H9 (cell line): ENCODE measurements at places on chromosomes 6 and 20.
A peak's percentile ranks its signal among the peaks of the same experiment; 100 is the strongest.

- H3K36me3 ChIP-seq = no peaks in the 10 kb centered on the region; the same call in 2 of the 3 replicates
- DNase-seq = peak; percentile 41
- H3K27me3 ChIP-seq = peaks cover 41% of the 10 kb centered on the region
- H3K27ac ChIP-seq = no peak overlapping the region
These were observed 1.7 kb upstream of the TFAP2C start for GRCh38 chr20:56627122-56628014.

DNA sequence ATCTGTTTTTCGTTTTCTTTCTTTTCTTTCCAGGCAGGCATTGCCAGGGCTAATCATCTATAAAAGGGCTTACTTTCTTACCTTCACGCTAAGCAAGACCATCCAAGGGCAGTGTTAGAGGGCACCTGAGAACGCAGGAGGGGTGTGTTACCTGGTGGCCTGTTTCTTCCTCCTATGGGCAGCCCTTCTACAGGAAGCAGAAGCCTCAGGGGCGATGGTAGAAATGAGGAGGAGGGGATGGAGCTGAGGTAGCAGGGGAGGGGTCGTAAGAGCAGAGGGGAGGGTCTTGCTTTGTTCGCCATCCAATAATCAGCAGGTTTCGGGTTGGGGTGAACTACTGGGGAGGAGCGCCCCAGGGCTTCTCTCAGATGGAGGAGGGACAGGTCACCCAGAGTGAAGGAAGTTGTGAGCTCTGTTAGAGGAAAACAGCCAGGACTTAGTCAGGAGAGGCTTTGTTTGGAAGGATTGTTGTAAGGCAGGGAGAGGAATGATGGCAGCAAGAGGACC is 1.5 kb upstream of the CCR6 start:
- DNase-seq = no peak
- H3K36me3 ChIP-seq = peaks cover 5% of the 10 kb centered on the region
- no peaks in the 10 kb centered on the region for H3K4me1 ChIP-seq
- no peak overlapping the region for H3K4me3 ChIP-seq
- H3K27me3 ChIP-seq = no peaks in the 10 kb centered on the region

DNA sequence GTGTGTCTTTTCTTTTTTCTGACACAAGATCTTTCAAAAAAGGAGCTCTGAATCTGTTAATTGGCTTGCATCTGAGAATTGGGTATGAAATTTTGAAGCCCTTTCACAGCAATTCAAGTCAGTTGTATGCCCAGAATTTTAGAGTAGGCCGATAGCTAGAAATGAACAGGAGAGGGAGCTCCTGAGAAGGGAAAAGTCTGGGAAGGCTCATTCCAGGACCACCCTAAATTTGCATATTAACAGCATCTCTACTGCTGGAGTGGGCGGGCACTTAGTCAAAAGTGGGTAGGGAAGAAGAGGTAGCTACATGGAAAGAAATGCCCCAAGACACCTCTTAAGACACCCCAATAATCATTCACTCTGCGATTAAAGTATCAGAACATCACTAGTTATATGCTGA is 928.3 kb downstream of the TBC1D32 start:
- no peak overlapping the region for H3K4me3 ChIP-seq
- no peaks in the 10 kb centered on the region for H3K36me3 ChIP-seq
- no peaks in the 10 kb centered on the region for H3K4me1 ChIP-seq
- no peak overlapping the region for H3K27ac ChIP-seq

GRCh38 chr6:4125933-4126864 is 9.2 kb downstream of the ECI2 start:
- no peak overlapping the region for H3K27ac ChIP-seq
- H3K4me3 ChIP-seq = no peak overlapping the region
- H3K36me3 ChIP-seq = peaks cover 73% of the 10 kb centered on the region
- DNase-seq = no peak
- no peaks in the 10 kb centered on the region for H3K27me3 ChIP-seq

DNA sequence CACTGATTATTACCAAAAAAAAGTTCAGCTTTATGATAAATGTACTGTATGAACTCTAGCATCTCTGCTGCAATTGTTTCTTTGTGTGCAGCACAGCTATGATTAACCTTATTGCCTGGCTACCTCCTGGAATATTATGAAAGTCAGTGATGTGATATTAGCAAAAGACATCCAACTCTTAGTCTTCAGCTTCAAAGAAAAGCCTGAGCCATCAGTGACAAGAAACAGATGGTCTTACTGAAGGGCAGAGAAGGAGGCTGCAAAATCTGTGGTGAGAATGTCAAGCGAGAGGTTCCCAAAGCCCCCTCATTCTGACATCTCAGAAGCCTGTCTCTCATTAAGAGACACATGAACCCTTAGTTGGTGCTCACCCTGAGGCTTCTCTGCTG is 89.4 kb upstream of the TNFAIP3 start:
- no peak overlapping the region for H3K27ac ChIP-seq
- no peaks in the 10 kb centered on the region for H3K4me1 ChIP-seq
- no peaks in the 10 kb centered on the region for H3K36me3 ChIP-seq
- H3K27me3 ChIP-seq = no peaks in the 10 kb centered on the region
- no peak overlapping the region for H3K4me3 ChIP-seq

DNA sequence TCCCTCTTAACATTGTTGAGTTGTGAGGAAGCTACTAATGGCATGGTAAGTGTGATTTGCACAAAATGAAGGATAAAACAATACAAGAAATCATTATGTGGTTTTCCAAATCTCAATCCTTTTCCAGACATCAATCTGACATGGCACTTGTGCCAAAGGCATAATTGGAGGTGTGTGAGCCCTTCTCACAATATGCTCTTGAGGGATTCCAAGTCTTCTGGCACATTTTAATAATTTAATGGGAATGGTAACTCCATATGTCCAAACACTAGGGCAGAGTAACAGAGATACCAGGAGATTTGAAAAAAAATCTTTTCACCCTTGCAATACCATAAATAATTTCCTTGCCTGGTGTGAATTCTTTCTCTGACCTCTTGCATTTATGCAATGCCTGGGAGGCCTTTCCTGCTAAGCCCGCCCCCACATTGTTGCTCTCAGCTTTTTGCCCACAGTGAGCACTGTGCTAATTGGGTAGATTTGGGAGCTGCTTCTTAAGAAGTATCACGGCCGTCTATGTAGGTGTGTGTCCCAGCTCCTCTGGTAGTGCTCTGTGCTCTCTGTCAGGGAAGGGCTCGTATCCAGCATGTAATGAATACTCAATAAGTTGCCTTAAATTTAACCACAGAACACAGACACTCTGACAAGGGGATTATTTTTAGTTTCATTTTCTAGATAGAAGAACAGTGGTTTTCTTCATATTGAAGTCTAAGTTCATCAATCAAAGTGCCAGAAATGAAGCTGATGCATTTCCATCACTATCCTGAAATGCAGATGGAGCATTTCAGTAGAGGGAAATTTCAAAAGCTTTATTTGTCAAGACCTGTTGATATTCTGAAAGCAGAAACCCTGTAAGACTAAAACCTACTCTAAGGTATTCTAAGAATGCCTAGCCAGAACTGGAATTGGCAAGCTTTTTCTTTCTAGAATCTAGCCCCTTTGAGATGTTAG is 54.4 kb upstream of the CEP85L start:
- DNase-seq = peak; percentile 64
- H3K36me3 ChIP-seq = no peaks in the 10 kb centered on the region
- peak overlapping the region; percentile 67 for H3K27ac ChIP-seq
- H3K27me3 ChIP-seq = no peaks in the 10 kb centered on the region
- peak overlapping the region; percentile 47; the same call in 2 of the 3 replicates for H3K4me3 ChIP-seq

- no peak overlapping the region for H3K27ac ChIP-seq
- DNase-seq = no peak
- H3K36me3 ChIP-seq = no peaks in the 10 kb centered on the region; the same call in 1 of the 2 replicates
- no peaks in the 10 kb centered on the region for H3K27me3 ChIP-seq
- H3K4me1 ChIP-seq = no peaks in the 10 kb centered on the region
These were observed 3.1 kb upstream of the HECA start for GRCh38 chr6:139131736-139132280.

DNA sequence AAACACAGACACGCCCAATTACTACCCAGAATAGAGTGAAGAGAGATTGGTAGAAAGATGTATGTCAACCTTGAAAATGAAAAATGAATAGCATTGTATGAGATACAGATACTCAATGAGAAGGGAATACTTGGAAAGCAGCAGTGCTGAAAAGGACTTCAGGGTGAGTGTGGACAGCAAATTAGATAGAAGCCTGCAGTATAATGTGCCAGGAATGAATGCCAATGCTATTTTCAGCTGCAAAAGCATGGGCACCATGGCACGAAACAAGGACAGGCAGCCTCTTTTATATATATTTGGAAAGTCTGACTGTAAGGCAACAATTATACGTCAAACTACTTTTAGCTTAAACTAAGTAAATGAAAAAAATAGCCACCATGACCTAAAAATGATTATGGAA is 118.2 kb downstream of the PTCHD4 start:
- no peak for DNase-seq
- no peak overlapping the region for H3K4me3 ChIP-seq
- no peak overlapping the region for H3K27ac ChIP-seq
- H3K27me3 ChIP-seq = no peaks in the 10 kb centered on the region
- no peaks in the 10 kb centered on the region for H3K36me3 ChIP-seq
- no peaks in the 10 kb centered on the region for H3K4me1 ChIP-seq

GRCh38 chr20:55239269-55239668 is 763.9 kb downstream of the DOK5 start:
- no peak overlapping the region for H3K27ac ChIP-seq
- no peaks in the 10 kb centered on the region; the same call in 2 of the 3 replicates for H3K36me3 ChIP-seq
- H3K4me3 ChIP-seq = no peak overlapping the region
- DNase-seq = no peak
- H3K4me1 ChIP-seq = no peaks in the 10 kb centered on the region
- H3K27me3 ChIP-seq = no peaks in the 10 kb centered on the region

GRCh38 chr20:49471397-49471796 is 11.1 kb downstream of the KCNB1 start:
- H3K36me3 ChIP-seq = no peaks in the 10 kb centered on the region
- no peaks in the 10 kb centered on the region for H3K27me3 ChIP-seq
- H3K4me3 ChIP-seq = no peak overlapping the region
- no peaks in the 10 kb centered on the region for H3K4me1 ChIP-seq
- H3K27ac ChIP-seq = no peak overlapping the region
